ENCODE measurements at places on chromosomes 7 and 10.

- no peak for DNase-seq
Measured at GRCh38 chr7:139341776-139342226, 664 bp downstream of the FMC1 start.

DNA sequence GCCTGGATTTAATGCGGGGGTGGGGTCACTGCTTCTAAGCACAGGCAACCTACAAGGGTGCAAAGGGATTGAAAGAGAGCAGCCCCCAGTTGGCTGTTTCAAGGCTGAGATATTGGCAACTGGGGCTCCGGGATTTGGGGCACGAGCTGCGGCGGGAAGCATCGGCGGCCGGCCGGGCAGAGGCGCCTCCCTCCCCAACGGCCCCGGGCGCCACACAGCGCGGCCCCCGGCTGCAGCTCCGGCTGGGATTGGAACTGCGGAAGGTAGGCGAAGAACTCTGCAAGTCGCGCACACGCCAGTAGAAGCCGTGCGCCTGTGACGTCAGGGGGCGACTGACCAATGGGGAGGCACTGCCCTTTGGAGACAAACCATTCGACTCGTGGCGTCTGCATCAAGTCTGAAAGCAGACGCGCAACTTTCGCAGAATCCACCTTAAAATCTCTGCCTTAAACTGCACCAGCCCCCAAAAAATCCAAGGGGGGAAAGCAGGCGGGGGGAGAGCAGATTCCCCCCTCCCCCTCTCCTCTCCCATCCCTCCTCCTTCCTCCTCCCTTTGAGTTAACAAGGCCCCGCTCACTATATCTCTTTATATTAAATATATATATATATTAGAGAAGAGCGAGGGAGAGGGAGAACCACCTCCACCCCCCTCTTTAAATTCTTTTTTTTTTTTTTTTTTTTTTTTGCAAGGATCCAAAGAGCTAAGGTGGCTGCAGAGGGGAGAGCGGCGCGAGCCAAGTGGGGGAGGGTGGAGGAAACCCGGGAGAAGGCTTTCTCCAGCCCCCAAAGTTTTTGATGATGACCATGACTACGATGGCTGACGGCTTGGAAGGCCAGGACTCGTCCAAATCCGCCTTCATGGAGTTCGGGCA is at the start of gene DLX6:
Gene DLX6, plus strand, starts transcription at position 371 of the 872 bp plus-strand sequence. Its CDS starts 425 bp downstream, at position 796.
- no peak for DNase-seq

- no peak for DNase-seq
Measured at GRCh38 chr7:153682628-153683027, 369.6 kb upstream of the DPP6 start.

- no peak for DNase-seq
Measured at GRCh38 chr10:680745-681144, 8.7 kb downstream of the DIP2C start.

- no peak for DNase-seq
Measured at GRCh38 chr7:28070297-28071055, 110.1 kb downstream of the JAZF1 start.

DNA sequence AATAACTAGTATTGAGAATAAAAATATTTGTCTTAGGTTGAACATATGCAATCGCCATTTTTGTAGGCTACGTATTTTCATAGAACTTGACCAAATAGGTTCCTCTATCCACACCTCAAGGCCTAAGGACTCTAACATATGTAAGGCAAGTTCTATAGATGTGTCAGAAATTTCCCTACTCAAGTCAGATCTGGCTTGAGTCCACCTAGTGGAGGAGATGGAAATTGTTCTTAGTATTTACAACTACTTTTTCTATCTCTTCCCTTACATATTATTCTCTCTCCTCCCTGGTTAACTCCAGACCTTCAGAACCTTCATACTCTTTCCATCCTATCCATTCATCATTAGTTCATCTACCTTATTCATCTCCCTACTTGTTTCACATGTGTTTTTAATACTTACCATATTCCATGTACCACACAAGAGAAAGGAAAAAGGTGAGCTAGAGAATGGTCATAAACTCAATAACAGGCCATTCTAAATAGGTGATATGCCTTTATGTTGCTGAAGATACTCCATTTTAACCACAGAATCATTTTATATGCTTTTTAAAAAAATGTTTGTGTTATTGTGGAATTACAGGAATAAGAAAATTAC is 174.5 kb upstream of the HDAC9 start:
- no peak for DNase-seq

- no peak for DNase-seq
Measured at GRCh38 chr10:118669835-118670234, 74.4 kb upstream of the PRLHR start.

DNA sequence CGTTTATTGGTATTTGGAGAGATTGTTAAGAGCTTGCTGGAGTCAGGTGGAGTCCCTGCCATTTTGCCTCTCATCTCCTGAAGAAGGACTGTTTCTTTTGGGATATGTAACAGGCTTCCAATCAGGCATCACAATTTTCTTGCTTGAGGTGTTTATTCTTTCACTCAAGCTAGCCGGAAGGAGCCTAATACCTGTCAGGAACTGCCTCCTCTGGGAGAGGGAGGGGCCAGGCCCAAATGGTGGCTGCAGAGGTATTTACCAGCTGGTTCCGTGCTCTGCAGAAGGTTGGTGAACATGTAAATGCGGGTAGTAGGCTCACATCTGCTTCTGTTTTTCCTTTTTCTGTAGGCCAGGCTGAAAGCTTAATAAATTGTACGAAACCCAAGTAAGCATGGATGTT is 114.0 kb downstream of the TCF7L2 start:
- no peak for DNase-seq

DNA sequence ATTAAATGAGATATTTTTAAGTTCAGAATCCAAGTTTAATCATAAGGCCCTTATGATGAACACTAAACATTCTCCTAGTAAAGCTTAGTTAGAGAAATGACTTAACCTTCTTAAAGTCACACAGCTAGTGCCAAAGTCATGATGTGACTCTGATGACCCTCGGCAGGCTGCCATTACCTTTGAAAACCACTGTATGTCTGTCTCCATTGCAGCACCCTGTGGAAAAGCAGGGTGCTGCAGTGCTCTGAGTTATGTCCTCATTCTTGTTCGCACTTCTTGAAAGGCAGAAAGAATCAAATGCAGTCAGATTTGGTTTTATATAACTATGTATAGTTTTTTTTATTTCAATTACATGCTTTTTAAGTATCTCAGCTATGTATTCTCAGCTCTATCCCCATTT is 105.0 kb downstream of the PHTF2 start:
- DNase-seq: no peak

GRCh38 chr7:60017-60675 is 132.2 kb upstream of the FAM20C start:
- no peak for DNase-seq

DNA sequence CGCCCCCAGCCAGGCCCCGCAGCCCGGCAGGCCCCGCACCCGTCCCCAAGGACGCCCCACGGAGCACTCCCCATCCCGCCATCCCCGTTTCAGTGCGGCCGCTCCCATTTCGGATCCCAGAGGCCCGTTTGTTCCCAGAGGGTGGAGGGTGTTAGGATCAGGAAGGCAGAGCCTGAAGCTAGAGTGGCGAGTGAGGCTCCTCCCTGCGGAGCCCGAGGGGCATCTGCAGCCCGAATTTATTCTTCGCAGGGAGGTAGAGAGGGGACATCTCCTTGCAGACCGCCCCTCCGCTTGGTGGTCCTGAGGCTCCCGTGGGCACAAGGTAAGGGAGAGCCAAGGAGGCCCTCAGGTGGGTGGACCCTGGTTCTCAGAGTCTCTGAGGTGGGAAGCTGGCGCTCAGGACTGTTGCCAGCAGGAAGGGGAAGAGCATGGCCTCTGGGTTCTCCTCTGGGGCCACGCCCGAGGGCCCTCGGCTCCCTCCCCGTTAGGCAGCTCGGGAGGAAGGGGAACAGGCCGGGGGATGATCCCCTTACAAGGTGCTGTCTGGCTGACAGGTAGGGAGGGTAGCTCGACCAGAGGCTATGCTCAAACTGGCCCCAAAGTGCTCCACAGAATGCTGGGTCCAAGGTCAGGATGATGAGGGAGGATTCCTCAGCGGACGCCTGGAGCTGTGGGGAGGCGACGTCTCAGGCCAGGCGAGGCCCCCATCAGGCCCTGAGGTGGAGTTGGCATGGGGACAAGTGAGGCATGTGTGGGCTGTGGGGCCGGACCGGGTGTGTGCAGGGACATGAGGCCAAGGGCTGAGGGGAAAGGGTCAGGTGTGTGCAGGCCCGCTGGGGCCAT is 17.4 kb downstream of the POLL start:
- peak; percentile 53 for DNase-seq

DNA sequence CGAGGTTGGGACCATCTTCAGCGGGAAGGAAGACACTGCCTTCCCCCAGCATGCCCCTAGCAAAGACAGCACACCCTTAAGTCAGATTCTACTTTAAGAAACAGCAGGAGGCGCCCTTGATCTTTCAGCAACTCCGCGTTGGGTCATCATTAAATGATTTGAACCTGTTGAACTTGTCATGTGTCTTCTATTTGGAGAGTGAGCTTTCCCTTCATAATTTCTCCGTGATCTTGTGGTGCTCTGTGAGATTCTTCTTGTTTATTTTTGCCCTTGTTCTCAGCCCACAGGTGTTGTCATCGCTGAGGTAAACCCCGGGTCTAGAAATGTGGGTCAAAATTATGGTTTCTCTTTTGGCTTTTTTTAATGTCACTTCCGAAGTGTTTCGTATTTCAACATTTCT is 49.5 kb upstream of the PITRM1 start:
- no peak for DNase-seq

- no peak for DNase-seq
Measured at GRCh38 chr10:62772186-62772974, 32.1 kb upstream of the ADO start.

DNA sequence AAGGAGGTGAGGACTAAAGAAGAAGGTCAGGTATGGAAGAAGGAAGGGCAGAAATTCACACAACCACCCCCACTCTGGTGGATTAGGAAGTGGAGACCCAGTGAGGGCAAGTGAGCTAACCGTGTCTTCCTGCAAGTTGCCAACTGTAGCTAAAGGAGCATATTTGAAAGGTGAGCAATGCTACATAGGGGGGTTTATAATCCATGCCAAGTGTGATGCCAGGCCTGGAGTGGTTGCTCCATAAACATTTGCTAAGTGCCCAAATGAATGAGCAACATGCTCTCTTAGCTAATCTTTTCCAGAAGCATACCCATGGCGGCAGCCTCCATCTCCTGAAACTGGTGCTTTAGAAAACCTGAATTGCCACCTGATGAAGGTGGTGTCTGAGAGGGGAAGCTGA is 121.6 kb downstream of the LRRC18 start:
- no peak for DNase-seq

- DNase-seq: no peak
Measured at GRCh38 chr10:76055963-76056362, 624.5 kb downstream of the LRMDA start.
